Kasumi-1 (cell line): ENCODE measurements at places on chromosomes 4 and X.

GRCh38 chr4:15400981-15401671 lies 26.7 kb upstream of the C1QTNF7 start:
- peak; percentile 89 for DNase-seq

DNA sequence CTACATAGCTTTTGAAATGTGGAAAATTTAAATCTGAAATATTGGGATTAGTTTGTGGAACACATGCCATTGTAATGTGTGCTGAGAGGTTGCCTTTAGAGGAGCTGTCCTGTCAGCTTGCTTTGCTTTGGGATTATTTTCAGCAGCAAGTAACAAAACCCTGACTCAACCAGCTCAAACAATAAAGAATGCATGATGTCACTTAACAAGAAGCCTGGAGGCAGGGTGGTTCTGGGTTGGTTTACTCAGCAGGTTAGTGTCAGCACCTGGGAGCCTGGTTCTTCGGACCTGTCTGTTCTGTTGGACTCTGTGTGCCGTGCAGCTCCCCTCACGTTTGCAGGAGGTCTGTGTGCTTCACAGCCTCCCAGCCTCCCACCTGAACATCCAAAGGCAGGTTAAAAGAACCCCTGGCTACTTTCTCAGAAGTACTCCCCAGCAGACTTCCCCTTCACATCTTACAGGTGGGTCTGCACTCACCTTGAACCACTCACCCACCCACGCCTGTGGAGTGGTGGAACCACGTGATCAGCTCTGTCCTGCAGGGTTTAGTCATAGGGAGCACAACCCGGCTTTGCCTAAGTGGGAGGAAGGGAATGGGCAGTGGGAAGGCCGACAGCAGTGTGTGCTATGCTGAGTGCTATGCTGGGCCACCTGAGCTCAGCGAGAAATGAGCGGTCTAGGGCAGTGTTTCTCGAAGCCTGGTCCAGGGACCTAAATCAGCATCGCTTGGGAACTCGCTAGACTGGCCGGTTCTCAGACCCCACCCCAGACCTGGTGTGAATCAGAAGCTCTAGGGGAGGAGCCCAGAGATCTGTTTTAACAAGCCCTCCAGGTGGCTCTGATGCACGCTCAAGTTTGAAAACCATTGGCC lies 20.4 kb downstream of the TMEM131L start:
- no peak for DNase-seq

DNA sequence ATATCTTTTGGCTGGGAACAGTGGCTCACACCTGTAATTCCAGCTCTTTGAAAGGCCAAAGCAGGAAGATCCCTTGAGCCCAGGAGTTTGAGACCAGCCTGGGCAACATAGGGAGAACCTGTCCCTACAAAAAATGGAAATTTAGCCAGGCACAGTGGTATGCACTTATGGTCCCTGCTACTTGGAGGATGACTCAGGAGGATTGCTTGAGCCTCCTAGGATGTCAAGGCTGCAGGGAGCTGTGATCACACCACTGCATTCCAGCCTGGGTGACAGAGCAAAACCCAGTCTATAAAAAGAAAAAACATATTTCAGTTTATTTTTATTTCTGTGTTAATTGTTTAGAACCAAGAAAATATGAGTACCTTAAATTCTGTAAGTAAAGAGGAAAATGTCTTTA lies 123.7 kb downstream of the CBR4 start:
- DNase-seq, result no peak

- DNase-seq, result no peak
Observed at GRCh38 chr4:163703251-163703650, 208.8 kb downstream of the TMA16 start.
